Cardiac atrium fibroblast (primary cell): ENCODE measurements at places on chromosomes 1 and 21. TPM values are rescaled to one million over a fixed set of nuclear protein-coding genes. Genes with fewer than 3 reads are reported as not detected.

The LCE7A gene
- total RNA-seq: not detected in 2 replicates

The PLA2G2F gene
- total RNA-seq: not detected in 2 replicates

The OR2T29 gene
- total RNA-seq: not detected in 2 replicates

The IL22RA1 gene
- total RNA-seq: 0.16 TPM in 1 of 2 replicates, not detected in the other

The EXTL2 gene
- total RNA-seq: 15.7 and 17.5 TPM in 2 replicates

The NUCKS1 gene
- total RNA-seq: 67.5 and 81.3 TPM in 2 replicates

The LCE3E gene
- total RNA-seq: not detected in 2 replicates

The SCNM1 gene
- 25.1 and 30.7 TPM in 2 replicates for total RNA-seq

The FCRL4 gene
- total RNA-seq: not detected in 2 replicates

The GBP5 gene
- 0.16 and 0.36 TPM in 2 replicates for total RNA-seq

The ADAMTSL4 gene
- total RNA-seq: 9.4 and 25.8 TPM in 2 replicates

The DEDD gene
- total RNA-seq: 22.7 and 22.8 TPM in 2 replicates

The ABCG1 gene
- 2.9 and 3.6 TPM in 2 replicates for total RNA-seq

The USP1 gene
- total RNA-seq: 12.8 and 13.5 TPM in 2 replicates

The RUNX3 gene
- total RNA-seq: not detected in 2 replicates

The CDC20 gene
- 27.6 and 33.9 TPM in 2 replicates for total RNA-seq

The CD244 gene
- total RNA-seq: 0.65 TPM in 1 of 2 replicates, not detected in the other

The PLPPR4 gene
- total RNA-seq: under 0.01 and 0.32 TPM in 2 replicates

The C1orf116 gene
- not detected in 2 replicates for total RNA-seq
